ENCODE measurements at places on chromosomes 6 and 20.

DNA sequence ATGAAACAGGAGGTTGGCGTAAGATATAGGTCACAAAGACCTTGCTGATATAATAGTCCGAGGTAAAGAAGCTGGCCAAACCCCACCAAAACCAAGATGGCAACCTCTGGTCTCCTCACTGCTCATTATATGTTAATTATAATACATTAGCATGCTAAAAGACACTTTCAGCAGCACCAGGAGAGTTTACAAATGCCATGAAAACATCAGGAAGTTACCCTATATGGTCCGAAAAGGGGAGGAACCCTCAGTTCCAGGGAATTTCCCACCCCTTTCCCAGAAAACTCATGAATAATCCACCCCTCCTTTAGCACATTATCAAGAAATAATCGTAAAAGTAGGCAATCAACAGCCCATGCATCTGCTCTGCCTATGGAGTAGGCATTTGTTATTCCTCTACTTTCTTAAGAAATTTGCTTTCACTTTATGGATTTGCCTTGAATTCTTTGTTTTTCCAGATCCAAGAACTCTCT lies 923.4 kb downstream of the QKI start:
- no peak for DNase-seq

DNA sequence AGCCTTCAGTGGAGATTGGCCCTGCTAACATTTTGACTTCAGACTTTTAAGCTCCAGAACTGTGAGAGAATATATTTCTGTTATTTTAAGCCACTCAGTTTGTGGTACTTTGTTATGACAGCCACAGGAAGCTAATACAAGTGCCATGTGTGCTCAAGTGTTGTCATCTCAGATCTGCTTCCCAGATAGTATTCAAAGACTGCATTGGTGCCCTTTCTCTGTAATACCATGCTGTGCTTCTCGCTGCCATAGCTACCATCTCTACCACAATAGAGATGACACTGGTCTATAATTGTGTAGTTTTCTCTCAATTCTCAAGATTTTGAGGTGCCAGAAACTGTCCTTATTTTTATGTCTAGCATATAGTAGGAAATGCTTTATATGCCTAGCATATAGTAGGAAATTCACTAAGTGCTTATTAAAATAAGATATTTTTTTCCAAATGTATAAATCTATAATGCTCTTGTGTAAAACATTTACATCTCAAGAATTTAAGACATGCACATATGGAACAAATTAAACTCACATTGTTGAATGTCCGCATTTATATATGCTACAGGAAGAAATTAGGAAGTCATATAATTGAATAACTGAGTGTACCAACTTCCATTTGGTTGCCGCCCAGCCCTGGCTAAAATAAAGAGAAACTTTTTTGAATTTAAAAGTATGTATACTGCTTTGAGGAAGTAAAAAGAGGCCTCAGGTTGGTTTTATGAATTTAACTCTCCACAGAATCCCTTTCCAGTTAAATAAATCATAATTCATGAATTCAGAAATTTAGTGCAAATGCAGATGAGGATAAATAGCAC lies 77.6 kb downstream of the TPBG start:
- DNase-seq, result no peak

DNA sequence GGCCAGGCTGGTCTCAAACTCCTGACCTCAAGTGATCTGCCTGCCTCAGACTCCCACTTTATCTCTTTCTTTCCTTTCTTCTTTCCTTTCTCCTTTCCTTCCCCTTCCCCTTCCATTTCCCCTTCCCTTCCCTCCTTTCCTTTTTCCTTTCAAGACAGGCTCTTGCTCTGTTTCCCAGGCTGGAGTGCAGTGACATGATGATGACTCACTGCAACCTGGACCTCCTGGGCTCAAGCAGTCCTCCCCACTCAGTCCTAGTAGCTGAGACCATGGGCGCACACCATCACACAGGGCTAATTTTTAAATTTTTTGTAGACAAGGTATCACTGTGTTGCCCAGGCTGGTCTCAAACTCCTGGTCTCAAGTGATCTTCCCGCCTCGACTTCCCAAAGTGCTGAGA lies 377.6 kb upstream of the ZFP64 start:
- DNase-seq, result no peak

DNA sequence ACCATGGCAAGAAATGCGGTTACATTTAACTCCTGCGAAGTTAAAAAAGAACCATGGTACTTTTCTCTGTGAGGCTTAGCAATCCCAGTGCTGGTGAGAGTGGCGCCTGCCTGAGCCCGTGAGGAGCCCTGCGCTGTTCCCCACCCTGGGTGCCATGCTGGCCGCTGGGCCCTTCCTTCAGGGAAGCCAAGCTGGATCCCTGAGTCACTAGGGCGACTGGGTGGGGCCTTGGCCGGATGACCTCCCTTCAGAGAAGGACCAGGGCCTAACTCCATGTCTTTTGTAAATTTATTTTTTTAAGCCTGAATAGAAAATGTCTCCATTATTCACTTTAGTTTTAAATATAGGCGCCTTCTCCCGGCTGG lies 209.1 kb downstream of the ERMARD start:
- DNase-seq, result no peak

GRCh38 chr20:5513975-5514516 lies 197.3 kb upstream of the PROKR2 start:
- no peak for DNase-seq

- no peak for DNase-seq
These were observed 29.1 kb upstream of the ZC3H12D start for GRCh38 chr6:149513915-149514314.

DNA sequence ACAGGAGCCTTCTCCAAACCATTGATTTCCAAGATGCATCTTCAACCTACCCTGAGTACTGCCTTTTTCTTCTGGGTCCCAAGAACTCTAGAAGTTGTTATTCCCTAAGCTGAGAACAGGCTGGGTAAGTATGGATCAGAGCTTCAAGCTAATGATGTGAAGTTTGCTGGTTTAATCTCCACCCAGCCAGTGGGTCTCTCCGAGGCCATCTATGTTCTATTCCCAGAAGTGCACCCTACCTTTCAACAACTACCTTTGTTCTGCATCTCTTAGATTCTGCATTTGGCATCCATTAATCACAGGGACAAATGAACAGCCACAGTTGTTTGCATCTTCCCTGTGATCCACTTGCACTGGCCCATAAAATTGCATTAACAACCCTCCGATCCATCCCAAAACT lies 246.2 kb downstream of the HIVEP2 start:
- no peak for DNase-seq

- DNase-seq, result no peak
These were observed 21.1 kb upstream of the NEDD9 start for GRCh38 chr6:11253594-11253993.

- DNase-seq, result no peak
These were observed 64.0 kb upstream of the TULP1 start for GRCh38 chr6:35576682-35577081.

GRCh38 chr6:27242589-27243265 lies 4.8 kb upstream of the PRSS16 start:
- no peak for DNase-seq

DNA sequence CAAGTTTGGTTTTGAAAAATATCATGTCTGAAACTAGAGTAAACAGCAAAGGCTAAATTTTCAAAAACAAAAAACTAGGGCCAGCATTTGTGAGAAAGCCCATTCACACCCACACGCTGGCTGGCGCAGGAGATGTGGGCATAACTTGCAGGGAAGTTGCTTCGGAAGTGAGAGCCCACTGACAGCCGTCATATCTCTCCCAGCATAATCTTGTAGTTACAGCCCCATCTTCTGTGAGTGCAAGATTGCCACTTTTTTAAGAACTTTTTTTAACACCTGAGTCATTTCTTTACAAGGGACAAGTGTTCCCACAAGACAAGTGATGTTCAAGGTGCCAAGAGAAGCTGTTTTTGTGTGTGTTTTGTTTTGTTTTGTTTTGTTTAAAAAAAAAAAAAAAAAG lies 212.5 kb upstream of the CNR1 start:
- DNase-seq, result no peak

- no peak for DNase-seq
These were observed 156.5 kb downstream of the SMOC2 start for GRCh38 chr6:168597471-168597875.

DNA sequence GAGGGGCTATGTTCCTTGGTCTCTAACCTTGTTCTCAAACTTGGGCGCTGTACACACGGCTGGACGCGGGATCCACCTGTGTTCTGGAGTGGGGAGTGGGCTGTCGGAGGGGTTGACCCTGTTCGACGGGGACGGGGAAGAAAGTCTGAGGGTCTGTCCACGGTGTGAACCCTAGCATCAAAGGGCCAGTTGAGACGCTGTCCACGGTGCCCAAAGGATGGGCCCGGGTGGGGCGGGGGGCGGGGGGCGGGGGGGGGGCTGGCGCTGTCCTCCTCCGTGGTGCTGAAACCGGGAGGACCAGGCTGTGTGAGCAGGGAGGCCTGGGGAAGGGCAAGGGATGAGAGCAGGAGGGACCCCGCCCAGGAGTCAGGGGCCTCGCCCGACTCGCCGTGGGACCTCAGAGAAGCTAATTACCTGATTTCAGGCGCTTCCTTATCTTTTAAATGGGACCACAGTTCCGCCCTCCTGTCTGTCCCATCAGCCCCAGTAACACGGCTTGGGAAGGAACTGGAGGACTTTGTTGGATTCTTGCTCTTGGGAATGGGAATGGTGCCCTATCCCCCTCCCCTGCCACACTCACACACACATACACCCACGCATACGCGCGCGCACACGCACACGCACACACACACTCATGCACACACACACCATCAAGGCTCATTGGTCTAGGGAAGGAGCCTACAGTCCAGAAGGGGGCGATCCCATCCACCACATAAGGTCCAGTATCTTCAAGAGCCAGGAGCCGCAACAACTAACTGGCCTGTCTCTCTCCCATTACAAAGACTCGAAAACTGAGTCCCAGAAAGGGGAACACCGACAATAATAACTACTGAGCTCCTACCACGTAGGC lies 1.0 kb upstream of the VSTM2L start:
- no peak for DNase-seq

GRCh38 chr6:47206626-47207025 lies 103.1 kb downstream of the TNFRSF21 start:
- no peak for DNase-seq

GRCh38 chr20:31740208-31740607 lies 1.1 kb downstream of the TPX2 start:
- no peak for DNase-seq

DNA sequence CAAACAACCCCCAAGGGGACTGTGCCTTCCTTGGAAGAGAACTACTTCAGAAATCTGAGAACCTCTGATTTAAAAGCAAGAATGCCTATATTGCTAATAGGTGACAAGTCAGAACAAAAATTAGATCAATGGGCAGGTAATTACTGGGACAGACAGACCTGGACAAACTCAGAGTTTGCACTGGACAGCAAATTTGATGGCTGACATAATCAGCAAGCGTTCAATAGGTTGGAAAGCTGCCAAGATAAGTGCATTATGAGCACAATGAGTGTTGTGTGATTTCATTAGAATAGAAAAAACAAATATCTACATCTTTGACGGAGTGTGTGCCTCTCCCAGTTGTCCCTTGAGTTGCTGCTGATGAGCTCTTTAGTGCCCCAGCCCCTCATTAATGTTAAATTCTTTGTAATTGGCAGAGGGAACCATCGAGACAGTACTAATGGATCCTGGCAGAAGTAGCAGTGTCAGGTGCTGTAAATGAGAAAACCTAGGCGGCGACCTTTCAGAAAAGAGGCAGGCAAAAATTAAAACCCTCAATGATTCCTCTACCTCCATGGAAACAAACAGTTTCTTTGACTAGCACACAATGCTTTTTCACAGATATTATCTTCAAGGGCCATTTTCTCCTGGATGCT lies 116.5 kb upstream of the COL21A1 start:
- no peak for DNase-seq

DNA sequence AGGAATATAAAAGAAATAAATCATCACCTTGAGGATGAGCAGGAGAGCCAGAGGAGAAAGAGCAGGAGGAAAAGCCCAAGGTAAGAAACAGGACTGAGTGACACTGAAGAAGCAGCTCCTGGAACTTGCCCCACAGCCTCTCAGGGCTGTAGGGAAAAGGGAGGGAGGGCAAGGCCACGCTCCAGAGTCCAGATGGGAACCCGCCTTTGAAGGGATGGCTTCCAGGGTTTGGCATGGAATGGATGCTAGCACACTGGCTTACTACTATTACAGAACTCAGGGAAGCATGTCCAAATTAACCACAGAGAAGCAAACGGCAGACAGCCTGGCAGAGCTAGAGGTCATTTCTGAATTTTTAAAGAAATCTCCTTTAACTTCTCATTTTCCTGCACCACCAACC lies 26.8 kb downstream of the RALGAPA2 start:
- no peak for DNase-seq

GRCh38 chr20:9374480-9374879 lies 139.9 kb upstream of the LAMP5 start:
- DNase-seq, result no peak

- no peak for DNase-seq
These were observed 13.3 kb downstream of the APMAP start for GRCh38 chr20:24979036-24979960.

DNA sequence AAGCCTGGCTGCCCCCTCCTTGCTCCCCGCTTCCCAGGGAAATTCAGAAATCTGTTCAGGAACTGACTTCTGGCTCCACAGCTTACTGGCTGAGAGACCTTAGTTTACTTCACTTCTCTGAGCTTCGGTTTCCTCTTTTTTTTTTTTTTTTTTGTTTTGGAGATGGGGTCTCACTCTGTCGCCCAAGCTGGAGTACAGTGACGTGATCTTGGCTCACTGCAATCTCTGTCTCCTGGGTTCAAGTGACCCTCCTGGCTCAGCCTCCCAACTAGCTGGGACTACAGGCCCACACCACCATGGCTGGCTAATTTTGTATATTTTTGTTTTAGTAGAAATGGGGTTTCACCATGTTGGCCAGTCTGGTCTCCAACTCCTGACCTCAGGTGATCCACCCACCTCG lies 14.9 kb downstream of the PTK7 start:
- no peak for DNase-seq

DNA sequence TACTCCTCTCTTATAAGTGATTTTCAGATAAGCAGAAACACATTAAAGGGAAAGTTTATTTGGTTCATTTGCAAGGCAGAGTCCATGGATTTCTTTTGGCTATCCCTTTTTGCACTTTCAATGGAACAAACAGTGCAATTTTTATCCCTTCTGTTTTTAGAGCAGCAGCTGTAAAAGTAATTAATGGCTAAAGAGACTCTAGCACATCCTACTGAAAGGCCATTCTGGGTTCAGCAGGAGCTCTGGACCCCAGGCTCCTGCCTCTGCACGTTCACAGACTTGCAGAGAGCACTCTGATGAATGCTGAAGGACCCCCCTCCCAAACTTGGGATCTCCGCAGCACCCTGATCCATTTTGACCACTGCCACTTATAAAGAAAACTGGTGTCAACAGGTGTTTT lies 40.3 kb upstream of the PDE7B start:
- no peak for DNase-seq

DNA sequence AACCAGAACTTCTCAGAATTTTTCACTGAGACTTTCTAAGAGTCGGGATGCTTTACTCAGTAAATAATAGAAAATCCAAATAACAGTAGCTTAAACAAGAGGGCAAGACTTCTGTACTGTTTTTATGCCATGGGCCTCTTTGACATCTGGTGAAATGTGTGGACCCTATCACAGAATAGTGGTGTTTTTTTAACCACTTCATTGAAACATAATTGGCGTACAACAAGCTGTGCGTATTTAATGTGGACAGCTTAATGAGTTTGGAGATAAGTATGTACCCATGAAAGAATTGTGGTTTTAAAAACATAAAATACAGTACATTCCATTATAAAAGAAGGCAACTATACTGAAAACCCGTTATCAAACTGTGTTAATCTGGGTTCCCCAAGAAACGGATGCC lies 37.7 kb downstream of the PDRG1 start:
- no peak for DNase-seq
